Suprapubic skin (tissue), 4 donors: ENCODE measurements at places on chromosomes 3 and 15.

GRCh38 chr15:65258375-65259262 lies 28.1 kb downstream of the PARP16 start:
- peaks cover 30% of the 10 kb centered on the region for H3K4me1 ChIP-seq
- no peak for DNase-seq
- no peak overlapping the region for H3K4me3 ChIP-seq

GRCh38 chr15:78909791-78910228 lies 35.0 kb downstream of the CTSH start:
- no peaks in the 10 kb centered on the region for H3K27me3 ChIP-seq
- DNase-seq = no peak
- H3K4me3 ChIP-seq = no peak overlapping the region

DNA sequence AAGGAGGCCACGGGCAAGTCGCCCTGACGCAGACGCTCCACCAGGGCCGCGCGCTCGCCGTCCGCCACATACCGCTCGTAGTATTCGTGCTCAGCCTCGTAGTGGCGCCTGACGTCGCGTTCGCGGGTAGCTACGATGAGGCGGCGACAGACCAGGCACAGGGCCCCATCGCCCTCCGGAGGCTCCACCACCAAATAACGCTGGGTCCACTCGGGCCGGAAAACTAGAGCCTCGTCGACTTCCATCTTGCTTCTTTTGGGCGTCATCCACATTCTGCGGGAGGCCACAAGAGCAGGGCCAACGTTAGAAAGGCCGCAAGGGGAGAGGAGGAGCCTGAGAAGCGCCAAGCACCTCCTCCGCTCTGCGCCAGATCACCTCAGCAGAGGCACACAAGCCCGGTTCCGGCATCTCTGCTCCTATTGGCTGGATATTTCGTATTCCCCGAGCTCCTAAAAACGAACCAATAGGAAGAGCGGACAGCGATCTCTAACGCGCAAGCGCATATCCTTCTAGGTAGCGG lies at the start of gene EPM2AIP1:
EPM2AIP1 (minus strand) TSS at position 326 of the 520 bp plus-strand sequence; CDS start at position 272, 54 bp downstream.
- H3K27me3 ChIP-seq = no peaks in the 10 kb centered on the region
- peaks cover 55% of the 10 kb centered on the region for H3K4me1 ChIP-seq
- H3K4me3 ChIP-seq = peak within 1 kb of the TSS; percentile 67

DNA sequence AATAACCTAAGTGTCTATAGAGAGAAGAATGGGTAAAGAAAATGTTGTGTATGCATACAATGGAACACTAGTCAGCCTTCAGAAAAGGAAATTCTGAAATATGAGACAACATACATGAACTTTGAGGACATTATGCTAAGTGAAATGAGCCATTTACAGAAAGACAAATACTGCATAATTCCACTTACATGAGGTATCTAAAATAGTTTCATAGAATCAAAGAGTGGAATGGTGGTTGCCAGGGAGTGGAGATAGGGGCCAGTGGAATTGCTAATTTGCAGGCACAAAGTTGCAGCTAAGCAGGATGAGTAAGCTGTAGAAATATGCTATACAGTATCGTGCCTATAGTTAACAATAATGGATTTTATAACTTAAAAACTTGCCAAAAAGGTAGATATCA lies 779.6 kb upstream of the ARPP21 start:
- no peaks in the 10 kb centered on the region for H3K36me3 ChIP-seq
- DNase-seq = no peak
- no peak overlapping the region for H3K27ac ChIP-seq
- H3K4me1 ChIP-seq = no peaks in the 10 kb centered on the region
- H3K27me3 ChIP-seq = no peaks in the 10 kb centered on the region
- no peak overlapping the region for H3K4me3 ChIP-seq

GRCh38 chr15:92653836-92654539 lies 1.6 kb downstream of the FAM174B start:
- H3K36me3 ChIP-seq = no peaks in the 10 kb centered on the region
- peaks cover 20% of the 10 kb centered on the region for H3K4me1 ChIP-seq
- H3K4me3 ChIP-seq = no peak overlapping the region
- peak overlapping the region; percentile 40 for H3K27ac ChIP-seq

DNA sequence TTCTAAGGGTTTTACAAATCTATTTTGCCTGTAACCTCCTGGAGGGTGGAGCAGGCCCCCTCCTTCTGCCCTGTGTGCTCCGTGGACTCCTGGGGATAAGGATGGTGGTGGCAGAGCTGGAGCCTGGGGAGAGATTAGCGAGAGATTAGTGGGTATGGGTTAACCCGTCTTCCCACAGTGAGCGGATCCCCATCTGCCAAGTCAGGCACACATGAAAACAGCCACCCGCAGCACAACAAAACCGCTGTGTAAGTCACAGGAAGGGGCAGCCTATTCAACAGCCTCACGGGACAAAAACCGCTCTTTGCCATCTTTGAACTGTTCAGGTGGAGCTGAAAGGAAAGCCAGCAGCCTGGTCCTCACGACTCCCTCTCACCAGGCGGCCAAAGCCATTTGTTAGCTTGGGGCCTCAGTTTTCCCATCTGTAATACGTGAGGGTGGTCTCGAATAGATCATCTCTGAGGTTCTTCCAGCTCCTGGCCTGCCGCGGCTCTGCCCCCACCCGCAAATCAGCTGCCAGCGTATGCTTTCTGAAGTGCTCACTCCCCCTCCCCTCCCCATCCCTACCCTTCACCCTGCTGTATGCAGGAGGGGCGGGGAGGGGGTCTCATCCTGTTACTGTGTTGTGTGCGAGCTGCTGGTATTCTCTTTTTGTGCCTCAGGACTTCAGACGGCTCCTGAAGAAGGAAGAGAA lies 43.6 kb downstream of the PDIA5 start:
- H3K4me3 ChIP-seq = no peak overlapping the region
- H3K27ac ChIP-seq = no peak overlapping the region
- no peak for DNase-seq
- no peaks in the 10 kb centered on the region for H3K4me1 ChIP-seq
- no peaks in the 10 kb centered on the region for H3K27me3 ChIP-seq
- peaks cover 61% of the 10 kb centered on the region for H3K36me3 ChIP-seq

DNA sequence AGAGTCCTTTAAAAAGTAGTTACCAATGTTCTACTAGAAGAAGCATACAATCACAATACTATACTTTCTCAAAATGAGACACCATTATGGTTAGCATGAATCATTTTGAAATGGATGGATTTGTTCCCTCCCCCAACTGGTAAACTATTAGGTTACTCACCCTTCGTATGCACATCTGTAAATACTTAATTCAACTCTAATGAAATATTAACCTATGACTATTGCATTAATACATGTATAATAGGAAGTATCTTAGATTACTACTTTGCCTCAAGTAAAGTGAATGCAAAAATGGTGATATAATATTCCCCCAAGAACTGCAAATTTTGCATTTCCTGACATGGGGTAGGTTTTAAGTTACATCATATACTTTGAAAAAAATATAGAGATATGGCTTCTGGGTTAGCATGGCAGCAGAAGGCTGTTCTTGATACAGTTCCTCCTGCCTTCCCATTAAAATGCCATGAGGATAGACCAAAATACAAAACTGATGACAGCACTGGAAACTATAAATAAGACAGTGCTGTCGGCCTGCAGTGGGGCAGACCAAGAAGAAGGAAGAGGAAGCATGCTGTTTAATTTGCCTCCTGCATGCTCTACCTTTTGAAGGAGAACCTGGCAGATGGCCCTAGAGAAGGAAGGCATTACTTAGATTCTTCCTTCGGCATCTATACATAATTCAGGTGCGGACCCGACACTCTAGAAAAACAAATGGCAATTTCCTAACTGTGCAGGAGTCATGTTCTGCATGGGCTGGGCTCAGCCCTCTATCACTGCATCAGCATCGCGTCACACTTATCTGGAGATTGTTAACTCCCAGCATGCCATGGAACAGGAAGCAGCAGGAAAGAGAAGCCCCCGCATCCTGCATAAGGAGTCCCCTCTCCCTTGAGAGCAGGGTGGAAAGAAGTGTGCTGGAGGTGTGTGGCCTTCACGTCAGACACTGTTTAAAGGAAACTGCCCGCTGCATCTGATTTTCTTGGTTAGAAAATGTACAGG lies 41.8 kb upstream of the NEO1 start:
- H3K27me3 ChIP-seq = no peaks in the 10 kb centered on the region
- no peak for DNase-seq
- no peak overlapping the region for H3K27ac ChIP-seq
- H3K36me3 ChIP-seq = no peaks in the 10 kb centered on the region

DNA sequence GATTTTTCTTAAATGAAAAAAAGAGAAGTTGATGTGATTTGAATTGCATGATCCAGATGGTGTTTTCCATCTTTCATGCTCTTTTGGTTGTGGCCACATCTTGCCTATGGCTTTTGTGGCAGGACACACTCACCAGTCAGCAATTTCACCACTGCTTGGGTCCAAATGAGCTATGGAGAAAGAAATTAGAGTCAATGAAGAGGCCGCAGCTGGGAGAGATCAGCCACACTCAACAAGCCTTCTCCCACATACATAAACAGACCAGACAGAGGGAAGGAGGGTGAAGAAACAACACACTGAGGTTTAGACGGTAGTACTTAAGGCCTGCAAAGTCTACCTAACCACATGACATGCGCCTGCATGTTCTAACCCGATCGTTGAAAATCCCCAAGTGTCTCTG lies 110.7 kb upstream of the CDIN1 start:
- no peaks in the 10 kb centered on the region for H3K4me1 ChIP-seq
- no peaks in the 10 kb centered on the region for H3K27me3 ChIP-seq
- no peak overlapping the region for H3K27ac ChIP-seq
- H3K4me3 ChIP-seq = no peak overlapping the region
- no peaks in the 10 kb centered on the region for H3K36me3 ChIP-seq

- no peak overlapping the region for H3K4me3 ChIP-seq
- no peak overlapping the region for H3K27ac ChIP-seq
- no peaks in the 10 kb centered on the region for H3K36me3 ChIP-seq
- no peak for DNase-seq
Measured at GRCh38 chr3:70603103-70603502, 290.7 kb upstream of the MDFIC2 start.
